ENCODE measurements at places on chromosomes 1 and 21.
A peak's percentile ranks its signal among the peaks of the same experiment; 100 is the strongest.

GRCh38 chr1:175188936-175189335 lies 3.6 kb downstream of the KIAA0040 start:
- no peak for DNase-seq

- DNase-seq: no peak
Observed at GRCh38 chr1:203178083-203178482, 2.5 kb upstream of the MYBPH start.

- DNase-seq: no peak
Observed at GRCh38 chr1:177824508-177824982, 145.3 kb downstream of the SEC16B start.

GRCh38 chr1:232553050-232553754 lies 76.7 kb downstream of the SIPA1L2 start:
- no peak for DNase-seq

DNA sequence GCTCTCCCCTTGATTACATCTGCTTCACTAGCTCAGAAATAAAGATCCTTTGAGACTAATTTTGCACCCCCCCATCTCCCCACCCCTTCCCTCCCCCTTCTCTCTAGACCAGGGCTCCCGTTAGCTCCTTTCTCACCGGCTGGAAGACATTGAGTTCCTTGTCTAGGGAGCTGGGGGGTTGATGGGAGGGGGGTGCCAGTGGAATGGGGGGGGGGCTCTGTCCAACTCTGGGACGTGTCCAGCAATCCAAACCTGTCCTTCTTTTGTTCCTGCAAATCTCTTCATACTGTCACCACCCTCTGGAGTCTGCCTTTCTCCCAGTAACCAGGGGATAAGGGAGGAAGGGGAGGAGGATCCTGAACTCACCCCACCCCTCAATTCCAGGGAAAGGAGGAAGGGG lies 61.9 kb downstream of the RHBG start:
- DNase-seq: no peak

GRCh38 chr1:198699167-198700015 lies 60.6 kb downstream of the PTPRC start:
- no peak for DNase-seq

DNA sequence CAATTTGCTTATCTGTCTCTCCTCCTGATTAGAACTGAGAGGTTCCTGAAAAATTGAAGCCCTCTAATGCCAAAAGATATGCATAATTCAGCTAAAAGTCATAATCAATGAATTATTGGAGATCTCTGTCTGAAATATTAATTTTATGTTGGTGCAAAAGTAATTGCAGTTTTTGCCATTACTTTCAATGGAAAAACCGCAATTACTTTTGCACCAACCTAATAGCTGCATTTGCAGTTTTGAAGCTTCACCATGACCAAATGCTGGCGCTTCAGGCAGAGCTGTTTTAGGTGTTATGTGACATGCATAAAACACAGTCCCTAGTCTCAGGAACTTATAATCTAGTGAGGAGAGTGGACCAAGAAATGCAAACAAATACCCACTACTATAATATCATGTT lies 29.7 kb upstream of the FASLG start:
- no peak for DNase-seq

DNA sequence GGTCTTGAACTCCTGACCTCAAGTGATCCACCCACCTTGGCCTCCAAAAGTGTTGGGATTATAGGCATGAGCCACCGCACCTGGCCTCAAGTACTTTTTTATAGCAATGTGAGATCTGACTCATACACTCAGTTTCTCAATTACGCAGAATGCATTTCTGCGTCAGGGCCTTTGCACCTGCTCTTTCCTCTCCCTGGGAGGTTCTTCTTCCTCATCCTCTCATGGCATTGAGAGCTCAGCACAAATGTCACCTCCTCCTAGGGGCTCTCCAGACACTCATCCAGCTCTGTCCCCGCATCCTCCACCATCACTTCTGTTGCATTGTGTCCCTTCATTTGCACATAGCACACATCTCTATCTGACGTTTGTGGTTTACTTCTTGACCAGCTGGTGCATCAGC lies 418.8 kb downstream of the PTPRU start:
- no peak for DNase-seq

DNA sequence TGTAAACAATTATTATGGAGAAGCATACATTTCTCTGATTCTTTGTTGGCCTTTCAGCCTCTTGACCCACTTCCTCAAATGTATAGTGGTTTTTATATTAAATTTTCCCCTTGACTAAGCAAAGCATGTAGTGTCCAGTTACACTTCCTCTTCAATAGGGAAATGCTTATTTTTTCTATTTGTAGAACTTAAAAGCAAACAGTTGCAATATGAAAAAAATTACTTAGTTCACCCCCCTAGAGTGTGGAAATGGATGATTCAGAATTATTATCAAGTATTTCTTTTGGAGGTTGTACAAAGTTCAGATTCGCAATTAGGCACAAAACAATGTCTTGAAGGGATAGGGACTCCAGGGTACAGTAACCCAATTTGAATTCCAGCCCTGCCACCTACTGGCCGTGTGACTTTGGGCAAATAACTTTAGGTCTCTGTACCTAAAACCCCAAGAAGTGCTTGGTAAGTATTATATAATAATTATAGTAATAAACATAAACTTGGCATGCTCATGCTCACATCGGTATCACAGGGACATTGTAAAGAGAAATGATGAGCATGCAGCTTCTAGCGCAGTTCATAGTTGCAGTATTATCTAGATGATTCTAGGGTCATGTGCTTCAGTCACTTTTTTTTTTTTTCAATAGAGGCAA lies 28.6 kb upstream of the IFNGR2 start:
- DNase-seq: peak; percentile 28

DNA sequence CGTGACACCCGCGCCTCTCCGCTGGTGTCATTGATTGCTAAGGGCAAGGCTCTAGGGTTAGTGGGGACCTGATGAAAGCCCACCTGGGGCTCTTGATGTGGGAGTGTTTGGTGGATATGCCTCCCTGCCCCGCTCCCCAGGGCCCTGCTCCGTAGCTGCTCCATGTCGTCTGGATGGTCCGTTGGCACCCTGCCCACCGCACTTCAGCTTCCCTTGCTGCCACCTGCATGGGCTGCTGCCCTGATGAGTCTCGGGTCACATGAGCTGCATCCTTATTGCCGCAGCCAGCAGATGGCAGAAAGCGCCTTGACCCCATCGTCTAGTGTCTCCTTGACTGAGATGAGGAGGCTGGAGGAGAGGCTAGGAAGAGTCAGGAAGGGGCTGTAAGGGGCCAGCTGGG lies 439.4 kb downstream of the CAMTA1 start:
- no peak for DNase-seq

GRCh38 chr1:107132195-107132594 lies 8.6 kb upstream of the NTNG1 start:
- no peak for DNase-seq

GRCh38 chr1:201370500-201370899 lies 7.0 kb downstream of the TNNT2 start:
- DNase-seq: no peak

DNA sequence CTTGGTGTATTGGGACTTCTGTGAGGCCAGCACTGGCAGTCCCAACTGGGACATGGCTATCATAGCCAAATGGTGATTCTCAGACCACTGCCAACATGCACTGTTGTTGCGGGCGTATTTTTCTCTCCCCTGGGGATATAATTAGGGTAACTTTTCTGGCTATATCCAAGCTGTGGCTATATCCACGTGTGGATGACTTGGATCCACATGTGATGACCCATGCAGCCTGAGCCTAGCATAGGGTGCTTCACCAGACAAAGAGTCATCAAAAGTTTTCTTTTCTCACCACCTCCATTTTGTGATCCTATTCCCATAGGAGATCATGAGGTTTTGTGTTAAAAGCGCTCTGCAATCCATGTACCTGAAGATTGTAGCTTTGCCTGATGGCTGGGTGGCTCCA lies 51.2 kb upstream of the CSF3R start:
- no peak for DNase-seq

GRCh38 chr1:106022312-106022902 lies 1034.1 kb upstream of the PRMT6 start:
- no peak for DNase-seq

- DNase-seq: no peak
Observed at GRCh38 chr1:93667642-93668041, 14.0 kb downstream of the BCAR3 start.

- no peak for DNase-seq
Observed at GRCh38 chr1:176692988-176693696, 230.2 kb downstream of the PAPPA2 start.

GRCh38 chr1:8061673-8062386 lies 35.7 kb upstream of the ERRFI1 start:
- no peak for DNase-seq

DNA sequence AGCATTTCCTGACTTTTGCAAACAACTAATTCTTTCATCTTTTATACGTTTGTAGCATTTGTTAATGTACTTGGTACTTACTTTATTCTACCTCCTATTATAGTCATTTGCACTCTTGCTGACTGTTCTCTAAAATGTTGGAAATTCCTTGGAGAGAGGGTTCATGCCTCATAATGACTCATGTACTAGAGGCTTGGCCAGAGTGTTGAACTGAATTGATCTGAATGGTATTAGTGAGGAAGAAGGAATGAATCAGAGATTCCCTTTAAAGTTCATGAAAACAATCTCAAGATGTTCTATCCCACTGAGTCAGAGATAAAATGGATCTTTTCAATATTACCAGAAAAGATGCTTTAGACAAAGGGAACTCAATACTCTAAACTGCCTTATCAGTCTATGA lies 383.4 kb downstream of the SEC16B start:
- peak; percentile 66 for DNase-seq

DNA sequence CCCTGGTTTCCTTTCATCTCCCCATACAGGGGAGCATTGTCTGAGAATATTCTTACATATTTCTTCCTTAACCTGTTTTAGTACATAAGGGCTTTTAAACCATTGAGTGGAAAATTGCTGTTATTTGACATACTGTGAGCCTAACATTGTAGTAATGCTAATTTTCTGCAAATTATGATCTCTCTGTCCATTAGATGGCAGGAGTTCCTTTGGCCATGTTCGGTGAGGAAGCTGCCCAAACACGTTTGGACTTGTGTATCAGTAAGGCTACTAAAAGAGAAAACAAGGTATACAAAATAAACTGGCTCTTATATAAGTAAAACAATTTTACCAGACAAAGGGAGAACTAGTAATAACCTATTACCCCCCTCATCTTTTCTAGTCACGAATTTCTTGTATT lies 29.2 kb downstream of the CDC7 start:
- no peak for DNase-seq

DNA sequence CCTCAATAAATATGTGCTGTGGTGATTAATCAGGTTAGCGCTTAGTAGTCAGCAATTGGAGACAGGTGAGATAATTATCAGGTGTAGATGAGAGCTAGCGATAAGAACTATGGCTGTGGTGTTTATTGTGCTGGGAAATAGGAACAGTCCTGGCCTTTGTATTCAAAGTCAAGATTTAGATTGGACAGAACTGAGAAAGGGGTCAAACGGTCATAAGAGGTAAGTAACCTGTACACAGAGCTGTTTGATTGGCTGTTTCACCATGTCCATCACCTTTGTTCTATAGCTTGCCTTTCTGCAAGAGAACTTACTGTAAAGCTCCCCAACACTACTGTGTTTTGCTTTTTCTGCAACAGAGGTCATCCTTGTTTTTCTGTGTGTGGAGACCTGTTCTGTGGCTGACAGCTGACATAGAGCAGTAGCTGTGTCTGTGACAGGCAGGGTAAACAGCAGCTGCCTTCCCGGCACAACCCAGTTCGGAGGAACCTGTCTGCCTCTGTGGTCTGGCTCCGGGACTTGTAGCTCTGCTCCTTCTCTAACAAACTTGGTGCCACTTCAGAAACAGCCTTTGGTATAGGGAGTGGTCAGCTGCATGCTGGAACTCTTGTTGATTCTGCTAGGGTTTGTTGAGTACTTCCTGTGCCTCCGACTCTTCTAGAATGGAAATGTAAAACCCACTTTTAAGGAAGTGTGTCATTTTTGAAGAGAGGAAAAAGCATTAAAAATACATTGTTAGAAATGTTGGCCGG lies 21.1 kb upstream of the CDC42 start:
- no peak for DNase-seq

- DNase-seq: peak; percentile 31
Observed at GRCh38 chr1:115641762-115642167, at the start of gene VANGL1. VANGL1 (plus strand) TSS chr1:115641970; CDS start chr1:115651414, 9,444 bp downstream.

- no peak for DNase-seq
Observed at GRCh38 chr1:201720522-201720844, 108.5 kb upstream of the IPO9 start.

DNA sequence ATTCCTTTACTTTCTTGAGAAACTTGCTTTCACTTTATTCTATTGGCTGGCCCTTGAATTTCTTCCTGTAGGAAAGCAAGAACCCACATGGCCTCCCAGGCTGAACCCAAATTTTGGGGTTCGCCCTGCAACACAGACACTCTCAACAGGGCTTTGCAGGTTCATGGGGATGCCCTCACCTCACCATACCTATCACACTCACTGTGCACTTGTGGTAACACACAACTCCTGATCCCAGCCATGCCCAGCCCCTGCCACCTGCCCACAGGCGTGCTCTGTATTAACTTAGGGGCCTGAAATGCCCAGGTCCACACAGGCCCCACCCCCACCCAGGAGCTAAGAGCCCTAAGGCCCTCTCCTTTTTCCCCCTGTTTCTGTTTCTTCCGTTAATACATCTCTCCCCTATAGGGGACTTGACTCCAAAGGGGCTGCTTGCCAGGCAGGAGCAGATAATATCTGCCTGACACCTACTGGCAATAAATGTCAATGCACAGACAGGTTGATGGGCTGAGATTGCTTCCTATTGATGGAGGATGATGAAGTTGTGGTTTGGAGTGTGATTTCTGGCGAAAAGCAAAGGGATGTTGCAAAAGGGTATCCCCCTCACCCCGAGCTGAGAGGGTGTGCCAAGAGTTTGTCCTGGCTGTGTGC lies 171.5 kb downstream of the AJAP1 start:
- no peak for DNase-seq

DNA sequence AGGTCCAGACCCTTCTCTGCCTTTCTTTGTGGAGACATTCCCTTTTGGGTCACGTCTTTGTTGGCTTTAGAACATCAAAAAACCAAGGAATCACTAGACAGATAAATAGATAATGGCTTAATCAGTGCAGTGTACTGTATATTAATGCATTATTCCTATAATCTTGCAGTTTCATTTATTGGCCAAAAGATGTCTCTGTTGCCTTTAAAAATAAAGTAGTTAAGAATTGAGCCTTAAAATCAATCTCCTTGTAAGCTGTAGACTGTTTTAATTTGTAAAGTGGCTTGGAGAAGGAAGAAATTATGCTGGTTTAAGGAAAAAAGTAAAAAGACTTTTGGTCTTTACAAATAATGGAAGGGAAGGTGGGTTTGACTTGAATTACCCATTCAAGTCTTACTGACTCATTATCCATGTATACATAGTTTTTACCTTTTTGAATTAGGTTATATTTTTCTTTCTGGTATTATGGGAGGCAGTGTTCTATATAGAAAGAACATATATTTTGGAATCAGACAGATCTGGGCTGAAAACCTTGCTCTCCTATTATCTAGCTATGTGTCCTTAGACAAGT lies 84.6 kb downstream of the VPS13D start:
- peak; percentile 32 for DNase-seq

GRCh38 chr1:49694251-49694827 lies 329.4 kb downstream of the AGBL4 start:
- no peak for DNase-seq
